ENCODE measurements at places on chromosomes 1 and 21. TPM values are rescaled to one million over a fixed set of nuclear protein-coding genes. Genes with fewer than 3 reads are reported as not detected.

Gene MPZ
- total RNA-seq = 7.3 TPM

Gene S1PR1
- 9.7 TPM for total RNA-seq

Gene DDI2
- total RNA-seq = 47.5 TPM

Gene PSMD4
- 116 TPM for total RNA-seq

Gene CD1B
- total RNA-seq = not detected

Gene CDK18
- 16.2 TPM for total RNA-seq

DNA sequence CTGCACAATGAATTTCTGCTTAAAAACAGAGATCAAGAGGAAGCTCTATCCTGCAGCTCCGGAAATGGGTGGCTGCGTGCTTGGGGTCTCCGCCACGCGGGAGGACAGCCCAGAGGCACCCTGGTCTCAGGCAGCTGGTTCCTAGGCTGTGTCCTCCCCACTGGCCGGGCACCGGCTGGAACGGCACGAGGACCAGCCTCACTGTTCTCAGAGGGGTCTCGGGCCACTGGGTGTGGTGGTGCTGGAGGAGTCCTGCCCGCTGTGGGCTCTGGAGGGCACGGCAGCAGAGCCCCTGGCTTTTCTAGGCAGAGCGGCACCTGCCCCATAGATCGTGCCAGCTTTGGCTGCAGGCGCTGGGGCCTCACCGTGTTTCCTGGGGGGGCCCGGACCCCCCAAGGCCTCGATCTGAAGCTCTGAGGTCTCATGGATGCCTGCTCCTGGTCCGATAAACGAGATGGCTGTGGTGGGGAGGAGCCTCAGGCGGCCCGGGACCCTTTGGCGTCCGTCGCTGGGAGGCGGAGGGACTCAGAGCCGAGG lies 8.2 kb upstream of the RNF223 start:
- no peak for DNase-seq

- DNase-seq = no peak
Measured at GRCh38 chr1:221747839-221748238, 6.0 kb upstream of the DUSP10 start.

DNA sequence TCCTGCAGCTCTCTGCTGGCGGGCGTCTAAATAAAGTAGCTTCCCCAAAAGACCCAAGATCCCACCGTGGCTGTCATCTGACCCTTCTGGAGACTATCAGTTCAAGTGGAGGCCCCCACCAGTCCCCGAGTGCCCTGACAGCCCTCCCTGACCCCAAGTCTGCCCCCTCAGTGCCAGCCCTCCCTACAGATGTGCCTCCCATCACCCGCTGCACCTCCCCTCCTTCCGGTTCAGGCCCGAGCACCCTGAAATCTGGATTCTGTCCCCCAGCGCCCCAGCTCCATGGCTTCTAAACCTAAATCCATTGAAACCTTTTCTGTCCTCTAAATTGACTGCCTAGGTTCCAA lies 595 bp downstream of the IL10RB start:
- no peak for DNase-seq

- no peak for DNase-seq
Measured at GRCh38 chr21:19731251-19731650, 1267.0 kb upstream of the NCAM2 start.

- no peak for DNase-seq
Measured at GRCh38 chr1:51784997-51785421, 93.5 kb downstream of the NRDC start.

DNA sequence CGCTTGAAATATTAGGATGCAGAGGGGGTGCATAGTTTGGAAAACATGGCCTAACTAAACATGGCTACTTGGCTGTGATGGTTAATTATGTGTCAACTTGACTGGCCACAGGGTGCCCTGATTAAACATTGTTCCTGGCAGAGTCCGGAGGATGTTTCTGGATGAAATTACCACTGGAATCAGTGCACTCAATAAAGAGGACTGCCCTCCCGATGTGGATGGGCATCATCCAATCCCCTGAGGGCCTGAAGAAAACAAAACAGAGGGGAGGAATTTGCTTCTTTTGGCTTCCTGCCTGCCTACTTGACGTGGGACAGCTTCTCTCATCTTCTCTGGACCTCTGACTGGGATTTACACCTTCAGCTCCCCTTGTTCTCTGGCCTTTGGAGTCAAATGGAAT lies 79.1 kb upstream of the KCNE2 start:
- DNase-seq = no peak

DNA sequence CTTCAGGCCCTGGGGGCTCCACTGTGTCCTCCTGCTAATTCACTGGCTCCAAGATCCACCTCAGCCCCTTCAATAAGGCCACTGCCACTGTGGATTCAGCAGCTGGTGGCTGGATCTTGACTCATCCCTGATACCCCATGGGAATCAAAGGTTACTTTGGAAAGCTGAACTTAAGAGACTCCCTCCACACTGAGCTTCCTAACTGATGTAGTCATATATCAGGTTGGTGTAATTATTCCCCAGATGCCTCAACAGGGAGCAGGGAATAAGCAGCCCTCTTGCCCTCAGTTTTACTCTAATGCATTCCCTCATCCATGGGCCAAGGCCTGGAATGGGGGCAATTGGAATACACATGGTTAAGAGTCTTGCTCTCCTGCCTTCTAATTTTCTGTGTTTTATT lies 164.6 kb downstream of the FASLG start:
- DNase-seq = no peak

DNA sequence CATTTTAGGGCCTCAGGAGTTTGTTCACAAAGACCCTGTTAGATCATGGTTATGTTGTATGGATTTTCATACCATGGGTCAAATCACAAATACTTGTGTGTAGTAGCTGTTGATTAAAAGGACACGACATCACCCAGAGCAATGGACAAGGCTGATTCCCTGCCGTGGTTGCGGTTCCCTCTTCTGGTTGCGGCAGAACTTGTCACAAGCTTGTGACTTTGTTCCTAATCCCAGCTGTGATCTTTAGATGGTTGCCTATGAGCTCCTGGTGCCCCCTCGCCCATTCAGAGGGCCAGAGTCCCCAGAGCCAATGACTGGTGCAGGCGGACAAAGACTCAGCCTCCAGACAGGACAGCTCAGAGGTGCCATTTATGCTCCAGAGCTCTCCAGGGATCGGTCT lies 11.8 kb upstream of the SDHB start:
- DNase-seq = no peak

DNA sequence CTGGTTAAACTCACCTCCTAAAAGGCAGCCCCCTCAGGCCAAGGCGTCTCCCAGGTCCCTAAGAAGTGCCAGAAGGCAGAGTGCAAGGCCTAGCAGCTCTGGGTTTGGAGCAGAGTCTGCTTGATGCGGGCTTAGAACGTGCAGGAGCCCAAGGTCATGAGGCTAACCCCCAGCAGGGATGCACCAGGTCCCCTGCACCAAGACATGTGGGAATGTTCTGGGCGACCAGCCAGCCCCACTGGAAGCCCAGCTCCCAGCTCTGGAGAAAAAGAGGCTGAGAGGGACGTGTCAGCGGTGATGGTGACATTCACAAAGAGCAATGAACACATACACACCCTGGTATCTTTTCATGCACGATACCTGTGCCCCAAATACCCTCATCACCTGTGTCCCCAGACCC lies 5.1 kb downstream of the LRRN2 start:
- no peak for DNase-seq

- no peak for DNase-seq
Measured at GRCh38 chr1:18989176-18989799, 32.8 kb upstream of the IFFO2 start.

DNA sequence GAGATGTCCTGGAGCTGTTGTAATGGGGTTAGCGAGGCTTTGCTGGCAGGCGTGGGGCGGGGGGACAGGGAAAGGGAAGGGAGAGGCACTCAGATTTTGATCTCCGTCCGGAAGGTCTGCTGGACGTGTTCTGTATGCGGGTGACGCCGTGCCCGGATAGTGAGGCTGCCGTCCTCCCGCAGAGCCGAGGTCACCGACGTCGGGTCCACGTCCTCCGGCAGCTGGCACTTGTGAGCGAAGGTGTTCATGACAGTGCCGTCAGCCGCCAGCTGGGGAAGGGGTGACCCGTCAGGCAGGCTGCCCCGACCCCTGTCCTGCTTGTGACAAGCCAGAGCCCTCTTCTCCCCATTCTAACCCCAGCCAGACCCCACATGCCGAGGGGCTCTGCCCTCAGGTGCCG lies 2.4 kb downstream of the HSPB7 start:
- no peak for DNase-seq

DNA sequence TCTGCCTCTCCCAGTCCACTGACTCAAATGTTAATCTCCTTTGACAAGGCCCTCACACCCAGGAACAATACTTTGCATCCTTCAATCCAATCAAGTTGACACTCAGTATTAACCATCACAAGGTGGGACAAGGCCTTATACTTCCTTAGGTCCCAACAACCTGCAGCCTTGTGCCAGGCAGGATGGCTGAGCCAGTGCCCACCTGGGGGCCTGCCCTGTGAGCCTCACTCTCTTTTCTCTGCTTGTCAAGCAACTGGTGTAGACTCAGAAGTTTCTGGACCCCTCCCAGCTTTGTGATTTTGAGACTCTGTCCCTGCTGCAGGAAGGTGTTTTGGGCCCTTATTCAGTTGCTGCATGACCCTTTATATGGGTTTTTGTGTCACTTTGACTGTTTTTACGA lies 310.0 kb upstream of the C1orf174 start:
- DNase-seq = no peak

DNA sequence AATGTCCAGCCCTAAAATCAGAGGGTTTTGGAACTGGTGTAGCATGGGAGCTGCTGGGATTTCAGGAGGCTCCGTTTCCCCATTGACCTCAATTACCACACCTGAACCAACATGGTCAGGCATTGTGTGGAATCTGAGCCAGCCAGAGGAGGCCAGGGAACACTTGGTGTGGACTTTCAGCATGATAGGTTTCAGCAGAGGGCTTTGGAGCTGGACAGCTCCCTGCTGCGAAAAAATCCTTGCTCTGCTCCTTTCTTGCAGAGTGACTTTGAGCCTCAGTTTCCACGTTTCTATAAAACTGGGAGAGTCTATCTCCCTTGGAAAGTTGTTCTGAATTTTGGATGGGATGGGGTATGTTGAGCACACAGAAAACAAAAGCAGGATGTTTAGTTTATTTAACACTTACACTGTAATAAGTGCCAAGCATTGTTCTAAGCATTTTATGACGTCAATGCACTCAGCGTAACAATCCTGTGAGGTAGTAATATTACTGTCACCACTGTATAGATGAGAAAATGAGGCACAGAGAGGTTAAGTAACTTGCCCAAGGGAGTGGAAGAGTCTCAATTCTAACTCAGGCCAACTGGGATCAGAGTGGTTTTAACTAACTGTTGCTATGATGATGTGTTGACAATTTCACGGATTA lies 168.0 kb downstream of the GRIK3 start:
- DNase-seq = no peak

- DNase-seq = no peak
Measured at GRCh38 chr1:25472471-25472870, 41.8 kb downstream of the MACO1 start.

All from prostate gland (tissue), 2 donors.